Left forelimb (tissue), 1 donor: ENCODE measurements at places on chromosomes 5 and 9.

DNA sequence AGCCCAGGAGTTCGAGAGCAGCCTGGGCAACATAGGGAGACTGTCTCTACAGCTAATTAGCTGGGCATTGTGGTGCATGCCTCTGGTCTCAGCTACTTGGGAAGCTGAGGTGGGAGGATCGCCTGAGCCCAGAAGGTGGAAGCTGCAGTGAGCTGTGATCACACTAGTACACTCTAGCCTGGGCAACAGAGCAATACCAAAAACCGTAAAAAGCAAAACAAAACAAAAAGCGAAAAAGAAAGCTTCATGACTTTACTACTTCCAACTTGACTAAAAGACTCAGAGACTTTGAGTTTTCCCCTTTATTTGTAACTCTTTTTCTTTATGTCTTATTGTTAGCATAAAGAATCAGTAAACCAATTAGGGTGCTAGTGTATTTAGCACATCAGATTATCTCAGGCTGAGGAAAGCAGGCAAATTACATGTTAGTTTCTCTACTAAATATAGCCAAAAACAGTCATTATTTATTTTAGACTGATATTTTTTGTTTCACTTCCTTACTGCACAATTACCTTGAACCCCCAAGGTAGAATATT lies 5.4 kb downstream of the RAD17 start:
- no peak for DNase-seq

DNA sequence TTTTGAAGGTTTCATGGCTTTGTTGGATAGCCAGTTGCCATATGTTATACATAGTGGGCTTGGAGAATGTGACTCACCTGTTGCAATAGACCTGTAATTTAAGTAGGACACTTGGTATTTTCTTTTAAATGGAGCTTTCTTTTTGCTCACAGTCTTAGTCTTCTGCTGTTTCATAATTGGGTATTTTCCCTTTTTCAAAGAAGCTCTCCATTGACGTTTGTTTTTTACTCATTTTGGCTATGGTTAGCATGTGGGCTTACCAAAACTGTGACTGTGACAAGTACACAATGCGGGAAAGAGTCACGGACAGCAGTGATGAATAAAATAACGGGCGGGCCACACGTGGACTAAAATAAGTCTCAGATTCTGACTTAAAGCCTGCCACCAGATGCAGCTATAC lies 23.2 kb upstream of the RNF20 start:
- DNase-seq: no peak

DNA sequence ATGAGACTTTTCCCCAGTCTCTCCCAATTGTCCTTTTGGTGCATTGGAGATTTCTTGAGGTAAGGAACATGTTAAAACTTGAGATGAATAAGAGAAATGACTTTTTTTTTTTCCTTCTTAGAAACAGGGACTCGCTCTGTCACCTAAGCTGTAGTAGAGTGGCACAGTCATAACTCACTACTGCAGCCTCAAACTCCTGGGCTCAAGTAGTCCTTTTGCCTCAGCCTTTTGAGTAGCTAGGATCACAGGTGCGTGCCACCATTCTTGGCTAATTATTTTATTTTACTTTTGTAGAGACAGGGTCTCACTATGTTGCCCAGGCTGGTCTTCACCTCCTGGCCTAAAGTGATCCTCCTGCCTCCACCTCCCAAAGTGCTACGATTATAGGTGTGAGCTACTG lies 25.9 kb downstream of the CDC42SE2 start:
- no peak for DNase-seq

DNA sequence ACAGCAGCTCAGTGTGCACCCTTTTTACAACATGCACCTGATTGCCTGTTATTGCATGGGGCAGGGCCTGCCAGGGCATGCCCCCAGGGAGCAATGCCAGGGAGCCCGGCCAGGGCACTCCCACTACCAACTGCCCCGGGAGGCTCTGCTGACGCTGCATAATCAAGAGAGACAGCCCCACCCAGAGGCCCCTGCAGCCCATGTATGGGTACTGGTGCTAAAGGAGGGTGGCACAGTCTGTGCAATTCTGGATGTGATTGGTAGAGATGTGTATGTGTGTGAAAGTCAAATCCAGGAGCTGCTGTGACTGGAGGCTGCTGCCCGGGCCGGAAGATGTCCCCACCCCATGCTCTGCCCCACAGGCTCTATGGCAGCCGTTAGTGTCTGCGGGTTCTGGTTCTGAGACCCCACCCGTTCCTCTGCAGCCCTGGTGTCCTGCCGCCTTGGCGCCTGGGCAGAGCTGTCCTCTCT lies 3.9 kb upstream of the NEURL1B start:
- peak; percentile 54 for DNase-seq

GRCh38 chr5:96822686-96823459 lies 15.1 kb upstream of the ERAP1 start:
- no peak for DNase-seq

DNA sequence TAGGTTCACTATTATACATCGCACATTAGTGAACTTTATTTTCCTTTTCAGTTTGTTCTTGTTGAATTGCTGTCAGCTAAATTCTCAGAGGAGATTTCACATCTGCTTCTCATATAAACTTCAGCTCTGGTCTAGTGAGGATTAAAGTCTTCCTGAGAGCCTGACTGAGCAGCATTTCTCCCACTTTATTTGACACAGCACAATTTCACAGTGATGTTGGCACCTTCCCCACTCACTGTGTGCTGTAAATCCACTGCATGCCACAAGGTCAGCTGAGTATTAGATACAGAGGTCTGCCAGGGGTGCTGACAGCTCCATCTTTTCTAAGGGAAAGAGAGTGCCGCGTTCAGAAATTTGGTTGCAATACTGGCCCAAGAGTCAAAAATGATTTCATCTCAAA lies 567.4 kb downstream of the PRR16 start:
- DNase-seq: no peak

DNA sequence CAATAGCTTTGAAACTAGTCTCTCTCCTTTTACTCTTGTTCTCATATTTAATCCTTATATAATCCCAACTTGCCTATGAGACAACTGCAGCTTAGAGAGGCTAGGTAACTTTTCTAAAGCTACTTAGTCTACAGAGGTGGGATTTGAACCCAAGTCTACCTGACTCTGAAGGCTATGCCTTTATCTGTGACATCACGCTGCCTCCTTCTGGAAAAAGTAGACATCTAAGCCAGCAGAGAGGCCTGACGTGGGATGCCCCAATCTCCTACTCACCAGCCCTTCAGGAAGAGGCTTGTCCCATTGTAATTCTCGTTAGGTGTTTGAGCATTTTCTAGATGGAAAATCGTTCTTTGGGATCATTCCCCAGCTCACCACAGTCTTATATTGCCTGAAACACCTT lies 167.5 kb downstream of the HSPA4 start:
- no peak for DNase-seq

GRCh38 chr5:136080113-136080482 lies 51.3 kb downstream of the TGFBI start:
- DNase-seq: no peak

DNA sequence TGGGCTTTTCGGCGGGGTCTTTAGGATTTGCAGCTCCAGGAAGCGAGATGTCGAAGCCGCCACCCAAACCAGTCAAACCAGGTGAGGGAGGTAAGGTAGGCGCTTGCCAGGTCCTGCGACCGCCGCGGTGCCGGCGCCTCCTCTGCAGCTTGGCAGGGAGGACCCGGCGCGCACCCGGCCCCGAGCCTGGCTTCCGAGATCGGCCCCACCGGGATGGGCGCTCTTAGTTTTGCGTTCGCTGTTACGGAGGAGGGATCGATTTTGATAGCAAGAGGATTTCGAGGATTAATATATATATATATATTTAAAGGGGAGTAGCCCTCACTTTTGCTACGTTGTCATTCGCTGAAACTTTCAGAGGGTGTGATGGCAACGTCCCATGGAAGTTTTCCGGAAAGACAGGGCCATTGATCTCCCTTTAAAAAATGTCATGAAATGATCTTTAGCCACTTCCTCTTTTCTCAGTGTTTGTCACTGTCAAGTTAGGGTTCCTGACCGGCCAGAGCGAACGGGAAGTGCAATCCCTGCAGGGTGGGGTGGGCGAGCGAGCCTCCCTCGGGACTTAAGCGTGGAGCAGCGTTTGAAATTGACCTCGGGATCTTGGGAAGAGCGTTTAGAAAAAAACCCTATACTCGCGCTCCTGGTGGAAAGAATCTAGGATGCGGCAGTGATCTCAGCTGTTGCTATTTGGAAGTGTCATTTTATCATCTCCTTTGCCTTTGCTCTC lies 495 bp downstream of the OSTF1 start:
- peak; percentile 73 for DNase-seq

DNA sequence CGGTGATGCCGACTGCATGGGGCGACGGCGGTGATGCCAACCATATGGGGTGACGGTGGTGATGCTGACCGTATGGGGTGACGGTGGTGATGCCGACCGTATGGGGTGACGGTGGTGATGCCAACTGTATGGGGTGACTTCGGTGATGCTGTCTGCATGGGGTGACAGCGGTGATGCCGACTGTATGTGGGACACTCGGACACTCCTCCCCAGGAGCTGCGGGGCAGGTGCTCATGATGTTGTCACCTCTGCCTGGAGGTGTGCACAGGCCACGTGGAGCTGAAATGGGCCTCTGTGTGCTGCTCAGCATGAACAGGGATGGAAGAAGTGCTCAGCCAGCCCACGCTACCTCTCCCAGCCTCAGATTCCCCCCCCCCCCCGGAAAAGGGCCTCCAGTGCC lies 171.8 kb downstream of the OLFM1 start:
- no peak for DNase-seq

- DNase-seq: no peak
Observed at GRCh38 chr9:69657269-69657668, 14.9 kb downstream of the APBA1 start.

- DNase-seq: no peak
Observed at GRCh38 chr5:95280401-95281095, 4.3 kb downstream of the MCTP1 start.

- no peak for DNase-seq
Observed at GRCh38 chr5:123835421-123835820, 323.4 kb downstream of the CSNK1G3 start.

DNA sequence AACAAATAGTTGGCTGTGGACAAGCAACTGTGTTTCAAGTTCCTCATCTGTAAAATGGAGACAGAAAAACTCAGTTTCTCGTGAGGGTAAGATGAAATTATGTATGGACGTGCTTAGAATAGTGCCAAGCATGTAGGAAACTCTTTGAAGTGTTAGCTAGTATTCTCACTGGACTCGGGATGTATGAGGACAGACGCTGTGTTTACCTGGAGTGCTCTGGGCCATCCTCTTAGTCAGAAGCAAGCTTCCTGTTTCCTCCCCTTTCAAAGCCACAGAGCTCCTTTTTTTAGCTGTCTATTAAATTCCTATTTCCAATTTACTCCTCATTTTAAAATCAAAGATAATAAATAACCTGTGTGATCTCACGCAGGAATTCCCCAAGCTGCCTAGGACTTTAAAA lies 23.8 kb upstream of the IQGAP2 start:
- DNase-seq: no peak

GRCh38 chr5:139575313-139575646 lies 14.1 kb downstream of the UBE2D2 start:
- DNase-seq: no peak

DNA sequence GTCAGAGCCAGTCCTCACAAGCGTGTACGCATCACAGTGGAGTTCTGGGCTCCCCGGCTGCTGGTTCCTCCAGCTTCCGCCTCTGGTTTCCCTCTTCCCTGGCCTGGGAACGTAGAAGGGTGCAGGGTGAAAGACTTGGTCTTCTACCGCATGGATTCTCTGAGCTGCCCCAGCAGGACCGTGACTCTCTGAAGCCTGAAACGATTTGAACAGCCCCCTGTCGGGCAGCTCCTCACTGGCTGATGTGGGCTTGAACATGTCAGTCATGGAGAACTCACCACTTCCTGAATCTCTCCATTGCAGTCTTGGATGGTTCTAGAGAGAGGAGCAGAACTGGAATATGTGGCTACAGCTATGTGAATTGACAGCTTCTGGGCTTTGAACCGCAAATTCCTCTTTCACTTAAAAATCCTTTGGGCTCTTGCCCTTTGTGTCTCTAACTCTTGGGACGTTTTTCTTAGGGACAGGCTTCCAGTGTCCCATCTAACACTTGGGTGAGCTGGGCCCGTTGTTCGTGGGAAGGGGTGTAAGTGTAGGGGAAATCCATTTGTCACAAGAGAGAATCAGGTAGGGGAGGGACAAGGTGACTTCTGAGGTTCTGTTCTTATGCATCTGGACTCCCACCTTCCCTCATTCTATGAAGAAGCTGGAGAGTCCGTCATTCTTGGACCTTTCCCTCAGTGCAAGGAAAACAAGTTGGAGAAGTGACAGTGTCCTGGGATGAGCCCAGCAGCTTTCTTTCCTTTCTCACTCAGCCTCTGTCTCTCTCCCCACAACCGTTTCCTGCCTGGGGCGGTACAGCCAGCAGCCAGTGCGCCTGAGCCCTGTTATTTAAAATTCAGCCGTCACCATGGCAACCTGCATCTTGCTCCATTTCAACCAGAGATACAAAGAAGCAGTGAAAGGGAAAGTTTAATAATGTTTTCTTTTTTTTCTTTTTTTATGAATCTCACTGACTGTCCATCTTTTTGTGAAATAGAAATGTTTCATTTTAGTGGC lies 84.7 kb downstream of the PTTG1 start:
- no peak for DNase-seq

GRCh38 chr5:117800261-117800660 lies 1188.1 kb downstream of the DTWD2 start:
- DNase-seq: no peak
